Ascending aorta (tissue), 2 donors: ENCODE measurements at places on chromosomes 5 and 9. TPM values are rescaled to one million over a fixed set of nuclear protein-coding genes. Genes with fewer than 3 reads are reported as not detected.

- no peak for DNase-seq
These were observed 578.7 kb upstream of the ADAMTS16 start for GRCh38 chr5:4561403-4561802.

GRCh38 chr5:153676406-153676805 is 185.9 kb downstream of the GRIA1 start:
- DNase-seq = no peak

- no peak for DNase-seq
These were observed 17.9 kb downstream of the MRPS27 start for GRCh38 chr5:72302171-72302570.

- DNase-seq = no peak
These were observed 26.4 kb upstream of the ARHGAP26 start for GRCh38 chr5:142743592-142744441.

GRCh38 chr5:130729541-130729940 is 435.5 kb downstream of the HINT1 start:
- no peak for DNase-seq

DNA sequence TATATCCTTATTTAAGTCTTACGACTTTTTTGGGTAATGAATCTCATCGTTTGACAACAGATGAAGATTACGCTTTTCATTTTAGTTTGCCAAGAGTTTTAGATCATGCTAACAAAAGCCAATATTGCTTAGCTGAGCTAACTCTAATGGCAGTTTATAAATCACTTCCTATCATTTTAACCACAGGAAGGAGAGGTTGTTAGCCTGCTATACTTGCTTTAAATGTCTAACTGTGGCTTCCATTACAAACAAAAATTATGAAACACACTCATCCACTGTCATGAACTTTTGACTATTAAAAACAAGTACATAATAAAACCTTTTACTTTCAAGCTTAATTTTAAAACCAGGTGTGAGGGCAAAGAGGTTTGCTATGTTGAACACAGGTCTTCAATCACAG is 53.7 kb upstream of the ANKH start:
- DNase-seq = no peak

- DNase-seq = no peak
These were observed 159.9 kb downstream of the PPP2R2B start for GRCh38 chr5:146718609-146719008.

GABRB2 gene
- total RNA-seq = 0.21 TPM

RANBP17 gene
- 0.96 TPM for total RNA-seq

PCDHA5 gene
- not detected for total RNA-seq

GPX3 gene
- total RNA-seq = 2,056 TPM

PAXX gene
- total RNA-seq = 87.0 TPM

REXO4 gene
- total RNA-seq = 29.4 TPM
